ENCODE measurements at places on chromosomes 12 and 14. TPM values are rescaled to one million over a fixed set of nuclear protein-coding genes. Genes with fewer than 3 reads are reported as not detected.

GRCh38 chr14:23550131-23550811 is 1.3 kb downstream of the ZFHX2 start:
- DNase-seq, result no peak

Gene HCAR3
- not detected for polyA plus RNA-seq

Gene FSCB
- not detected for polyA plus RNA-seq

DNA sequence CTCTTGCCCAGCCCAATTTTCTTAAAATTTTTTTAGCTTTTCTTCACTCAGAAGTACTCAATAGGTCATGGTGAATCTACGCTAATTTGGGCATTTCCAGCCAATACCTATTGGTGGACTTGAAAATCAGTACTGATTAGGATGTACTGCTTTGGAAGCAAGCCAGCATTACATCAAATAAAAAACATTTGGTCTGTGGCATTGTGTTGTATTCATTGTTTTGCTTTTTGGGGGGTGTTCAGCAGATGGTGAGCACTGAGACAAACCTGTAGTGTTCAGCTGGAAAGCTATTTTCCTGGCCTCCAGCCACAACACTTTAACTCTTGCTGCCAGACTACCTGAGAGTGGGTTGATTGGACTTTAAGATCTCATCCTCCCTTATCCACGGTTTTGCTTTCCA is 4.0 kb downstream of the MAPKAPK5 start:
- DNase-seq, result no peak

Gene REM2
- 0.46 TPM for polyA plus RNA-seq

- DNase-seq, result no peak
Observed at GRCh38 chr12:4991373-4991772, 52.3 kb upstream of the KCNA5 start.

Gene TCTN2
- 9.7 TPM for polyA plus RNA-seq

DNA sequence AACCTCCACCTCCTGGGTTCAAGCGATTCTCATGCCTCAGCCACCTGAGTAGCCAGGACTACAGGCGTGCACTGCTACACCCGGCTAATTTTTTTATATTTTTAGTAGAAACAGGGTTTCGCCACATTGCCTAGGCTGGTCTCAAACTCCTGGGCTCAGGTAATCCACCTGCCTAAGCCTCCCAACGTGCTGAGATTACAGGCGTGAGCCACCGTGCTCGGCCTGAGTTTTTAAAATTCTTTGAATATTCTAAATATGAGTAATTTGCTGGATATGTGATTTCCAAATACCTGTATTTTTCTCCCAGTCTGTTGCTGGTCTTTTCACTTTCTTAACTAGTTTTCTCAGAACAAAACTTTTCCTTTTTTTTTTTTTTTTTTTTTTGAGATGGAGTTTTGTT is 27.4 kb downstream of the GIT2 start:
- no peak for DNase-seq

DNA sequence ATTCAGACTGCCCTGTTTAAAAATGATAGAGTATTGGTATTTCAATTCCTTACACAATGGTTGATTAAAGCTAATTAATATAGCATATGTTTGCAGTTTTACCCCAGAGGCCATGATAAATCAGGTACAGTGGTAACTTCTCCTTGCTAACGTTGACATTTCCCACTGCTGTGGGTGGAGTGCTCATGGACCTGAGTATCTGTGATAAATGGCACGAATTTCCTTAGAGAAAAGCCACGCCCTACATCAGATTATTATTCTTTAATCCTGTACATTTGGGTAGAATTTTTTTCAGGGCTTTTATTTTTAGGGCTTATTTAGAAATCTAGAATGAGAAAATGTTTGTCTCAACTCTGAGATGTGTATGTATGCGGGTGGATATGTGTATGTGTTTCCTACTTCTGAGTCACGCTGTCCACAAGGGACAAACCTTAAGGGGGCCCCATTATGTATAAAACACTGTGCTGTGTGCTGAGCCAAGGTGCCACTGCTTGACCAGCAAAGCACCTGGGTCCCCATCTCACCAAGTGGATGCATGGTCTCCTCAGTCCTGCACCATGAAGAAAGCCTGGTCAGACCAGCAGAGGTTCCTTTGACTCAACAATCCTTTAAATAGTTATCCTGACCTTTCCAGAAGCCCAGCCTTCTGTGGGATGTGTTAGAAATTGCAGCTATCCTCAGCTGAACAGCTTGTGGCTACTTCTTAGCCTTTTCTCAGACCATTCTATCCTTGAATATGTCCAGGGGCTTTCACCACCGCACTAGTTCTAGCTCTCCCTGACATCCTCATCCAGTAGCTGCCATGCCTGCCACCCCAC is 57.9 kb upstream of the STK38L start:
- DNase-seq, result no peak

Gene COX14
- 87.9 TPM for polyA plus RNA-seq

Gene SPTSSA
- polyA plus RNA-seq, result 35.6 TPM

Gene PRH2
- polyA plus RNA-seq, result 0.19 TPM

Gene CPNE8
- 8.0 TPM for polyA plus RNA-seq

DNA sequence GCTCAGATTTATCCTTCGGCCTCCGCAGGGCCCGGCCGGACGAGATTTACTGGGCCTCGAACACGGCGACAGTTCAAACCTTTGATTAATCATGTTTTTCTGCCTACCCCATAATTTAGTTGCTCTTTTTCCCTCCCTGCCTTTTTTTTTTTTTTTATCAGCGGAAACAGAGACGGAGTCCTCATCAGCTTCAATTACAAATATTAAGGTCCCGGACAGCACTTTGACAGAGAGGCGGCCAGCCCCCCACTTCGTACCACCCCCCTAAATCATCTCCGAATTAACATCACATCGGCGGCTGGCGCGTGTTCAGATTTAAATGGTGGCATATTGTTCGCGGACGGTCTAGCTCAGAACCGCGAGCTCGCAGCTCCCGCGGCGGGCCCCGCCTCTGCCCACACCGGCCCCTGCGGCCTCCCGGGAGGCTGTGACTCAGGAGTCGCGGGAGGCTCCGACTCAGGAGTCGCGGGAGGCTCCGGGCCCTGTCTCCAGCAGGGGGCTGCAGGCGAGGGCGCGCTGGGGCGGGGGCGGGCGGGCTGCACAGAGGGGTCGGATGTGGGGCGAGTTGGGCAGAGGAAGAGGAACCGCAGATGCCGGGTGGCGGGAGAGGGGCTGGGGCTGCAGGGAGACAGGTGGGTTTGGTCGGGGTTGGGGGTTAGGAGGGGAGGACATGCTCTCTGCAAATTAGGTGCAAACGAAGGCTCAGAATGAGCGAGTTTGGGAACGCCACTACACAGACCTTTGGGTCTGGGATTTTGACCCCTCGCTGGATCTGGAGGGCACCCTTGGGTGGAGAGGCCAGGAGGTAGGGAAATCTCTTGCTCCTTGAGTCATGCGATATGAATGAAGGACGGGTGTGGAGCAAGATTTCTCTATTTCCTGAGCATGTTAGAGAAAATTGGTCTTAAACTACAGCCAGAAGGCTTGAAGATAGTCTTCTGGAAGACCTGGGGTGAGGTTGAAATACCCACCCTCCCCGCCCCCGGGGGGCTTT is 19.6 kb upstream of the ATP5MC2 start:
- peak; percentile 29 for DNase-seq

- peak; percentile 87 for DNase-seq
Observed at GRCh38 chr12:54368709-54369596, 4.7 kb upstream of the GPR84 start.

- no peak for DNase-seq
Observed at GRCh38 chr12:129807136-129807535, 96.7 kb downstream of the TMEM132D start.

DNA sequence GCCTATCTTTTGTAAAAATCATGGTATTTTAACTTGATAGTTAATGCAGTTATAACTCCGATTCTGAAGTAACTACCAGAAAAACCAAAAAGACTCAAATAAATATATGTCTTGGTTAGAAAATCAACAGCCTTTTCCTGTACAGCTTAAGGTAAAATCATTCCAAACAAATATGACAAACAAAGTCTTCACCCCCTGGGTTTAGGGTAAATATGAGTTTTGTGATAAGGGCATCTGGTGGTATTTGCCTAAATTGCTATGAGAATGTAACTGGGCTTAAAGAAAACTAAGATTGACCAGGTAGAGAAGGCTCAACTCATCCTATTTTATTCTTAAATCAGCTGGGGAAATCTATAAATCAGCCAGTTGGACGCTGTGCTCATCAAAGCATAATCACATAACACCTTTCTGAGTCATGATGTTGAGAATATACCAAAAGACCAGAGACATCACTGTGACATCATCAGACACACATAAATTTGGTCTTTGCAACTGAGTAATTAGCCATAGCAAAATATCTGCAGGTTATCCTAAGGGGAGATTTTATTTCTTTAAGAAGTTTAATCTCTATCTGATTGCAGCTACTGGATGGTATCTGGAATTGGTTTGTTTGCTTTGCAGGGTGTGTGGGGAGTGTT is 133.9 kb downstream of the STXBP6 start:
- no peak for DNase-seq

DNA sequence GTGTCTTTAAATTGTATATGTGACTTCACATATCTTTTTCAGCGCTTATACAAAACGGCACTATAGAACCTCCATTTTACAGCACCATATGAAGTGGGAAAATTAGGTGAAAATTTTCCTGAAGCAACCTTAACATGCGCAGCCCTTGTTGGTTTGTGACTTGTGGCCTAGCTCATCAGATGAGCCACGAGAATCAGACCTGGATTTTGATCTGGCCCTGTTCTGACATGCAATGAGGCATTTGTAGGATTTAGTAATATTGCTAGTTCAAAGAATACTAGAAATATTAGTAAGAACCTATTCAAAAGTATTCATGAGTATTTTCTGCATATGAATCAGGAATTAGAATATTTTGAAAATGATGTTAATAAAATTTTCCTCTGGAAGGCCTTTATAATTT is 2.9 kb downstream of the CDKN1B start:
- DNase-seq, result peak; percentile 36

DNA sequence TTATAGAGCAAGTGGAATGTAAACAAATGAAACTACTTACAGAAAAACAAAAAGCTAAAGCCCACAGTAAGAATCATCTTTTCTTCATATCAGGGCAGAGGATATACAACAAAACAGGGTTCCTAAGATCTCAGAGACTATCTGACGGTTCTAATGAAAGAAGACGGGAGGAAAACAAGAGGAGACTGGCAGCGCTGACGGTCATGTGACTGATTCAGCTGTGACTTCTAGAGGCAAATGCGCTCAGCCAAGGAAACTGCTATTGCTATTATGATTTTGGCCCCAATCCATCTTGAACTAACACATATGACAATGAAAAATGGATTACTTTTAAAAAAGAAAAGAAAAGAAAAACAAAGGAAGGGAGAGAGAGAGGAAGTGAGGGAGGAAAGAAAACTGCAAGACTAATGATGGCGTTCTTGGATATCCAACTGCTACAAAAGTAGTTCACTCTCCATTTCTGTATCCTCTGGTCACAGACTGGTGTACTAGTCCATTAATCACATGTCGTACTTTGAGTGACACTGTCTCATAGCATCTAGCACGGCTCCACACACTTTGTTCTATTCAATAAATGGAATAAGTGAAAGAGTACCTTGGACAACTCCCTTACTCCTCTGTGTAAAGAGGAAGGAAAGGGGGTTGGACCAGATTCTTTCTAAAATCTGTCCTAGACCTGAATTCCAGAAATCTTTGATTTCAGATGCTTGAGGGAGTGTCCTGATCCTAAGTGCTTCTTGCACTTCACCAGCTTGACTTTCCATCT is 119.3 kb downstream of the DAD1 start:
- no peak for DNase-seq

- peak; percentile 79 for DNase-seq
Observed at GRCh38 chr12:51217133-51217967, 512 bp downstream of the POU6F1 start.

Gene TMEM132C
- not detected for polyA plus RNA-seq

DNA sequence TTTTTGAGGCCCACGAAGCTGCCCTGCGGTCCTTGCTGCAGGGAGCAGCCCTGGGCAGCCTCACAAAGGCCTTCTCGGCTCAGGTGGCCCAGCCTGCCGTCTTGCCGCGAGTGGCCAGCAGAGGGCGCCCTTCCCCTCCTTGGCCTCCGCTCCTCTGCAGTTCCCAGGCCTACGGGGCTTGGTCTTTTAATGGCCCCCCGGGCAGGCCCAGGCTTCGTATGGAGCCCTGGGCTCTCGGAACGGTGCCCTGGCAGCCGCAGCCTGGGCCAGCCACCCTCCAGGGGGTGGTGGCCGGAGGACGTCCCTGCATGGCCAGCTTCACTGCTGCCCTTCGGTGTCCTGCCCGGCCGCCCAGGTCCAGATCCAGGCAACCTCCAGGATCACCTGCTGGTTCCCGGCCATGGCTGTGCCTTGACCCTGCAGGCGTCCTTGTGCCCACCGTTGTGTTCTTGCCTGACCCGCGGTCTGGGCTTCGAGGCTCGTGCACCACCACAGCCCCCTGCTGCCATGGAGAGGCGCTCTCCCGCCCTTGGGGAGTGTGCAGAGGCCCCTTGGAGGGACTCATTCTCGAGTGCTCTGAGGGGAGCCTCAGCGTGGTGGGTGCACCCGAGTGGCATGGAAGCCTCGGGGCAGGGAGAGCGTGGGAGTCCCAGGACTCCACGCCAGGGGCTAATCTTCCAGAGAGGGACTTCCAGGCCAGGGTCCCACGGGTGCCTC is 9.4 kb downstream of the ASPG start:
- peak; percentile 63 for DNase-seq

DNA sequence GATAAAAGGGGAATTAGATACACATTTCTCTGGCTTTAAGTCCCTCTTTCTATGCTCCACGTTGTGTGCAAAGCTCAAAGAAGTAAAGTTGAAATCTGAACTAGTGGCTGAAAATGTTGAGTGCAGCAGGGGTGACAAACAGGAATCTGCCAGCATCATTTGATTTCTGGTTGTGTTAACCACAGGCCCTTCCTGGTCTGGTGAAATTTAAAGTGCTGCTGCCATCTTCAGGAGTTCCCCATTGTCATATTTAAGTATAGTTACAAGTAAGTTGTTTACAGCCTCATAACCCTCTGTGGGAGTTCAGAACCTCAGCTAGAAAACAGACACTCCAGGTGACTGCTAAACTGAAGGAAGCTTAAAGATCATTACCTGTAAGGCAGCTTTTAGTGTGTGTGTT is 90.9 kb upstream of the CCDC196 start:
- DNase-seq, result no peak

DNA sequence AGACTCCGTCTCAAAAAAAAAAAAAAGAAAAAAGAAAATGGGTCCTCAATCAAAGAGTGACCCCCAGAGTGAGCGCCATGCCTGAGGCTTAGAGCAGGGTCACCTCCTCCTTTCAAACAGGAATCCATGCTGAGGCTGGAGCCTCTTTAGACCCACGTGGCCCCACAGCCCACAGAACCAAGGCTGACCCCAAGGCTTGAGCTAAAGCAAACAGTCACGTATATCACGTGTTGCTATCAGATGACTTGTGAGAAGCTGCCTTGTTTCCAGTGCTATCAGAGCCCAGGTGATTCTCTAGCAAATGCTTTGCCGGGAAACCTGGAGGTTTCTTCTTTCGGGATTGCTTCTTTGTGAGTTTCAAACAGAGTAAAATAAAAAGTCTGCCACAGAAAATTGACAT is 31.7 kb upstream of the DYNC1H1 start:
- DNase-seq, result no peak

DNA sequence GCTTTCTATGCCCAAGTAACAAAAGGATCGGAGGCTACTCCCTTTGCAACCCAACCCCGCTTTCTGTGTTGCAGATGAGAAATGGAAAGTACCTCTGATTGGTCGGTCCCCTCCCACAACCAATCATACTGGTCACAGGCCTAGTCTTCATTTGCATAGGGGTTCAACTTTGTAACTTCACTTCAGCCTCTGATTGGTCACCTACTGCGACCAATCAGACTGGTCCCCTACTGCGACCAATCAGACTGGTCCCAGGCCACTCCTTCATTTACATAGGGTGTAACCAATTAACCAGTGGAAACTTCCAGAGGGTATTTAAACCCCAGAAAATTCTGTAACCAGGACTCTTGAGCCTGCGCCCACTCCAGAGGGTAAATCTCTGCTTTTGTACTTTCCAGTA is 906.4 kb upstream of the TMEM132C start:
- no peak for DNase-seq

- DNase-seq, result no peak
Observed at GRCh38 chr14:26765301-26765700, 167.5 kb upstream of the NOVA1 start.
